ENCODE measurements at places on chromosomes 1 and 21.

- no peak for DNase-seq
These were observed 54.8 kb upstream of the SYNC start for GRCh38 chr1:32757213-32757895.

GRCh38 chr1:30715216-30715615, 8.2 kb downstream of the MATN1 start:
- no peak for DNase-seq

- peak; percentile 71 for DNase-seq
These were observed 4.2 kb upstream of the CLCA4 start for GRCh38 chr1:86542631-86543030.

GRCh38 chr1:160474392-160475242, 48.4 kb downstream of the SLAMF6 start:
- no peak for DNase-seq

DNA sequence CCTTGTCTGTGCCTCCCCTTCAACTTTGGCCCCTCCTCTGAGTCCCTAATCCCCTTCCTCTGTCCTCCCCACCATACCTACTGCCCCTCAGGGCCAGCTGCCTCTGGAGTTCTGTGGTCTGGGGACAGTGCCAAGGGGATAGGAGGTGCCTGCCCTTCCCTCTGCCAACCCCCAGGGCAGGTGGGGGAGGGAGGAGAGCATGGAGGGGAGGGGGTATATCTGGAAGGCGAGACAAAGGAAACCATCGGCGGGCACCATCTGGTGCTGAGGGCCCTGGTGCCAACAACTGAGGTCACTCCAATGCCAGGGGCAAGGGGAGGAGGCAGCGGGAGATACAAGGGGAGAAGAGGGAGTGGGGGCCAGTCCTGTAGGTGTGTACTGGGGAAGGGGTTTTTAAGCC, 9.6 kb downstream of the RAB25 start:
- DNase-seq: no peak

DNA sequence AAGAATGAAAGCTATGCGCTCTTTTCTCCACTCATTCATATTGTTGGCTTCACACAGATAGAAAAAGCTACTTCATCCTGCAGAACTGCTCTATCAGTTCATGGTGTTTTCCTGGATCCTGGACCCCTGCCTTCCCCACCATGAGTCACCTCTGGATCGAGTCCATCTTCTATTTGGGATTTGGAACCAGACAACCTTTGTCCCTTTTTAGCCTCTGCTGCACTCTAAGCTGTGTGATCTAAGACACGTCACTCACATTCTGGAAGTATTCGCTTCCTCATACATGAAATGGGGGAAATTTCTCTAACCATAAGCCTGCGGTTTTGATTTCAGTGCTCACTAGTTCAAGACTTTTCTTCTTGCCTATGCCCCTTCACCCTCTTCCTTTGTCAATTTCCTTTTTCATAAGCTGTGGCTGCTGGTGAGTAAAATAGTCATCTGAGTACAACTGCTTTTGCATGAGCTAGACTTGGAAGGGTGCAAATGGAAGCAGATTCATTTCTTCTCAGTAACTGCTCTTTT, 14.1 kb upstream of the DEGS1 start:
- DNase-seq: no peak

GRCh38 chr1:61013946-61014667, 68.3 kb upstream of the NFIA start:
- DNase-seq: no peak

- DNase-seq: no peak
These were observed 207.0 kb downstream of the TTLL7 start for GRCh38 chr1:83791821-83792437.

DNA sequence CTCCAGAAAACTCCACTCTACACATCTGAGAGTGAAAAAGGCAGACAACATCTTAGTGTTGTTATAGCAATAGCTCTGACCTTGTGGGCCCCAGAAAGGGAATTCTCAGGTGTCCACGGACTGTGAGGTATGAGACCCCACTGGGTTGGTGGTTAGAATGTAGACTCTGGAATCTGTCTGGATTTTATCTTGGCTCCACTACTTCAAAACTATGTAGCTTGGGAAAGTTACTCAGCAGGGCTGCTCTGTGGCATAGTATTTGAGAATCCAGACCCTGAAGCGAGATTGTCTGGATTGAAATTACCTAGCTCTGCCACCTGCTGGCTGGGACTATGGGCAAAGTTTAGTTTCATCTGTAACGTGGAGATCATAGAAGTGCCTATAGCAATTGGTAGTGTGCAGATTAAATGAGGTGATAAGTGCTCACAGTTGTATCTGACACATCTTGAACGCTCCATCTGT, 25.8 kb downstream of the PRDM2 start:
- DNase-seq: peak; percentile 41

GRCh38 chr1:210201681-210202080, 30.9 kb upstream of the SERTAD4 start:
- DNase-seq: no peak

DNA sequence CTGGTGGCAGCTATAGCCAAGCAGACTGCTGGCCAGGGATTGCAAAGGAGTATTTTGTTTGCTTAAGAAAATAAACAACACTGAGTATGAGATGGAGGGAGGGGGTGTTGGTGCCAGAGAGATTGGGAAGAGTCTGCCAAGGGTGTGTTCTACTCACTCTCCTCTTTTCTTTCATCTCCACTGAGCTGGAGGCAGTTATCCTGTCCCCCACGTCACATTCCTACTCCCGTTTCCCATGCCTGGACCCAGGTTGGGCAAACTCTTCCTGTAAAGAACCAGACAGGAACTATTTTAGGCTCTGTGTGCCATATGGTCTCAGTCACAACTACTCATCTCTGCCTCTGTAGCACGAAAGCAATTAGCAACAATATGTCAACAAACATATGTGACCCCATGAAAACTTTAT, 1.4 kb upstream of the IL24 start:
- no peak for DNase-seq

DNA sequence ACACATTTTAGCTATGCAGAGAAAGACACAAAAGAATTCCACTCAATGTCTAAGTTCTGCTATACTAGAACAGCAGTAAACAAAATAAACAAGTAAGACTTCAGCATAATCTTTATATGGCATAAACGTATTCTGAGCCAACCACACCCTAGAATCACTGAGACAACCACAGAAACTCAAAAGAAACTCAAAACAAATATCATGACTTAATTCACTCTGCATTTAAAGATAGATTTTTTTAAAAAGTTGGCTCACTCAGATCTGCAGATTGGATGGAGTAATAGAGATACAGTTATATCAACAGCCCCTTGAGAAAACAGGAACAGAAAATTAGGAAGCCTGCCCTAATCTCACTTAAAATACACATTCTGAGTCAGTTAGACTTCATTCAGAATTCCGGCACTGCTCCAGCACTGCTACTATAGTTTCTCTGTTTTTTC, 95.0 kb downstream of the COL24A1 start:
- DNase-seq: no peak

DNA sequence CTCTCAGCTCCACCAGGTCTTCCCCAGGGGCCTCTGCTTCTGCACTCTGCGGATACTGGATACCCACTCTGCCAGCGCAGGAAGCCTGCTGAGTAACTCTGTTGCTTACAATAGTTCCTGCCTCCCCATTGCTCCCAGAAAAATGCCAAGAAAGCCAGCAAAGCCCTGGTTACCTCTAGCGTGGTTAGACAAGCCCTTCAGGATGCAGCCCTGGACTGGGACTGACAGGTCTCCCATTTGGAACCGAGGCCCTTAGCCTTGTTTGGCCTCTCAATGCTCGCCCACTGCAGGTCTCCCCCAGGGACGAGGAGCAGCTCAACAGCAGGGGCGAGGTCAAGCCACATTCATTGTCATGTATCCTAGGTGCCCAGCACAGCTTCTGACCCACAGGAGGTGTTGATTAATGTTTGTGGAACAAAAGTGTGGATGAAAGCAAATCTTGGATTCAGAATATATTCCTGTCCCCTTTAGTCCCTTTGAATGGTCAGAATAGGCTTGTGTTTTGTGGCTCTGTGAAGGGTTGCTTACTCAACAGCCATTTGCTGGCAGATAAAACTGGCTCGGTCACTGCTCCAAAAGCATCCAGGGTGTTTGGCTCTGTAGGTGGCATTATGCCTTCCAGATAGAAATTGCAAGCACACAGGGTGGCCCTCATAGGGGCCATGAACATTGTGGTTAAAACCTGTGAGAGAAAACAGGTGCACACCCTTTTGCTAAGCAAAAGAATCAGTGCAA, 58.9 kb downstream of the C1orf198 start:
- no peak for DNase-seq

- peak; percentile 14 for DNase-seq
These were observed 206.0 kb downstream of the LYPLAL1 start for GRCh38 chr1:219379691-219380090.

GRCh38 chr21:42062236-42063022, 8.7 kb upstream of the UMODL1 start:
- DNase-seq: no peak

GRCh38 chr21:20013851-20014250, 984.4 kb upstream of the NCAM2 start:
- DNase-seq: no peak

- DNase-seq: no peak
These were observed 20.2 kb downstream of the DESI2 start for GRCh38 chr1:244672946-244673682.

- no peak for DNase-seq
These were observed 24.7 kb upstream of the IL10 start for GRCh38 chr1:206796981-206797402.

- peak; percentile 85 for DNase-seq
These were observed 70.5 kb downstream of the SSBP3 start for GRCh38 chr1:54335755-54336108.

- no peak for DNase-seq
These were observed 13.9 kb upstream of the OLIG1 start for GRCh38 chr21:33055991-33056390.

DNA sequence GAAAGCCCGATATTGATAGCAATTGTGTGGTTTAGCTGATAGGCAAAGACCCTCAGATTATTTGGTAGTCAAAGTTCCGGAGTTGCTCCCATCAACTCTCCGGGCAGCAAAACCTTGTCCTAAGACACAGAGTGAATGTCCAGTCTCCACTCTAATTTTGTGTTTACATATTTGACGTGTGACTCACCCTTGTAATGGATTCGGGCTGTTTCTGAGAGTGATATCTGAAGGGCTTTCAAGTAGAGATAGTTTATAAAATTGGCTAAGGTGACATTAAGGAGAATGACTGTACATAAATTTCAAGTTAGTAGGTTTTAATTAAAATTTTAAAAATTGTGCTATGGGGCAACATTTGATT, 154.2 kb downstream of the CNIH3 start:
- DNase-seq: peak; percentile 0

DNA sequence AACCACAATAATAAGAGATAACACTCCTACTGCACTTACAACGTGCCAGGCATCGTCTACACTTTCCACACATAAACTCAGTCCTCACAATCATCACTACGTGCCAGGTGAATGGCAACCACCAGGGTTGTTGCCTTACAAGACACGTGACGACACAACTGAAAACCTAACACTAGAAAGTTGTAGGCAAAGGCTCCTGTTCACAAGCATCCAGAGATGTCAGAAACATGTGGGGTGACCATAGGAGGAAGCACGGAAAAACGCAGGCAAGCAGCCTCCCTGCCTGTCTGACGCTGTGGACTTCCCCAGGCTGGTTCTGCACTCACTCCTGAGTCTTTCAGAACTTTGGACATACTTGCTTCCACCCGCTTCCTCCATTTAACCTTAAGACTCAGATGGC, 7.0 kb downstream of the CAPZB start:
- no peak for DNase-seq

DNA sequence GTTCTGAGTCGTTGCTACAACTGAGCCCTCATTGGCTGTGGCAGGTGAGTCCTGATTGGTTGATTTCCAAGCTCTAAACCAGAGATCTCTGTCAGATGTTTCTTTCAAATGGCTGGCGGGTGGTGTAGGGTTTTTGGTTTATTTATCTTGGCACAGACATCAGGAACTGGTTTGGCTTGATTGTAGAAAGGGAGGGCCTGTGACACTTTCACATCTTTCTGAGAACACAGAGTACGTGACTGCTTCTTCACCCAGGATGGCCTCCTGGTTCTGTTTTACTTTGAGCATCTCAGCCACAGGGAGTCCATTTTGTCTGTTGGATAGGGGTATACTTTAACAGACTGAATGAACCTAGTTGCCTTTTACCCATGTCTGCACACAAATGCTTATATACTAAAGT, 89.4 kb upstream of the GPR52 start:
- no peak for DNase-seq

- DNase-seq: no peak
These were observed 5.0 kb downstream of the HSPG2 start for GRCh38 chr1:21932127-21932526.

GRCh38 chr1:238779716-238780115, 606.7 kb upstream of the CHRM3 start:
- peak; percentile 37 for DNase-seq

GRCh38 chr1:69994241-69994640, 211.1 kb downstream of the LRRC40 start:
- no peak for DNase-seq

- no peak for DNase-seq
These were observed 19.2 kb upstream of the DEPDC1 start for GRCh38 chr1:68516066-68516465.

Measured in kidney glomerular epithelial cell (primary cell).